A549 (cell line): ENCODE measurements at places on chromosomes 7 and 10.

GRCh38 chr10:109411917-109412316, 511.4 kb downstream of the XPNPEP1 start:
- DNase-seq: peak; percentile 3

GRCh38 chr7:151396328-151396970, 13.4 kb downstream of the WDR86 start:
- DNase-seq: no peak

DNA sequence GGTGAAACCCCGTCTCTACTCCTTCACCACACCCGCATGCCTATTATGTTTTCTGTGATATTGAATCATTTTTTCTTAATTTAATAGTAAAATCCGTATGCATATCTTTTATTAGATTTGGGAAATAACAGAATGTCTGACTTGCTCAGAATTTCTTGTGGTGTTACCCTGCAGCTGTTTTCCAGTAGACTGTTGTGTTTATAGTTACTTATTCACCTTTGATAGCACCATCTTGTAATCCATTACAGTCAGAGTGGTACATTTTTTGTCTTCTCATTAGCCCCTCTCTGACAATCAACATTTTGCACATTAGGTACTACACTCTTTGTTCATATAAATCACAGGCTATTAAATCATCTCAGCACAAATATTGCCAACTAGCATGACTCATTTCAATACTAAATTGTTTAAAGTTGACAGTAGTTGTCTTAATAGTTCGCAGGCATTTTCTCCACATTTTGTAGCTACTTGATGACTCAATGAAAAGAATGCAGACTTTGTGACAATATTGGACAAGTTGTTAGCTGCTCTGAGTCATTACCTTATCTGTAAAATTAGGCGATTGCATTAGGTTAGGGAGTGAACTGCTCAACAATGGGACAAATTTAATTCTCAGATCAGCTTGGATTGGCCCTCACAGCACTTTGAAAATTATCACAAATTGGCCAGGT, 17.8 kb upstream of the SLC16A12 start:
- peak; percentile 81 for DNase-seq

- DNase-seq: peak; percentile 60
Observed at GRCh38 chr10:97849687-97850402, at the start of gene GOLGA7B. Gene GOLGA7B (plus strand): TSS chr10:97849843. CDS start chr10:97850304, 461 bp downstream.

DNA sequence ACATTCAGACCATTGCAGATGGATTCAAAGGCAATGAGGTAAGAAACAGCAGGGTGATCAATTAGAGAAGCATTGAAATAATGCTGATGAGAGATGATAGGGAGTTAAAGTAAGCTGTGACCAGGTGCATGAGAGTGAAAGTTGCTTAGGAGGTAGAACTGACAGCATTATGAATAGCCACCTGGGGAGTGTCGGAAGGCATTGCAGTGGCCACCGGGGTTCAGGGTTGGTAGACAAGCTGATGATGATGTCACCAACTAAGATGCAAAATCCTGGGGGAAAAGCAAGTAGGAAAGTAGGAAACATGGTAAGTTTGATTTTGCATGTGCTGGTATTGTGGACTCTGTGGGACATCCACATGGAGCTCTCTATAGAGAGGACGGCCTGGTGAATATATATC, 211.9 kb upstream of the ETV1 start:
- no peak for DNase-seq

GRCh38 chr10:51251110-51251509, 176.8 kb downstream of the PRKG1 start:
- DNase-seq: no peak

DNA sequence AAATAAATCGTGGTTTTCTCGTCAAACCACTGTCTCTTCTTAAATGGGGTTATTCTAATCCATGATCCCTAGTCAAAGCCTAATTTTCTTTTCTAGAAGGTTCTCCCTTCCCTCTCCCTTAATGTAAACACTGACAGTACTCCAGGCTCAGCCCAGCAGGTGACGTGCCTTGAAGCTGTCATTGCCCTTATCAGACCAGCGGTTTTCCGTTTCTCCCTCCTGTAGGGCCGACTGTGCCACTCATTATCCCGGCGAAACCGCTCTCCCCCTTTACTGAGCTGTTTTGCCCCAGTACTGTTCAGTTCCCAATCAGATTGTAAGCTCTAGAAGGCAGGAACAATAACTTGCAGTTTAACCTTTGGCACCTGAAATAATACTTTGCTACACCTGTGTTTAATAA, 153.5 kb upstream of the RHEB start:
- DNase-seq: no peak

DNA sequence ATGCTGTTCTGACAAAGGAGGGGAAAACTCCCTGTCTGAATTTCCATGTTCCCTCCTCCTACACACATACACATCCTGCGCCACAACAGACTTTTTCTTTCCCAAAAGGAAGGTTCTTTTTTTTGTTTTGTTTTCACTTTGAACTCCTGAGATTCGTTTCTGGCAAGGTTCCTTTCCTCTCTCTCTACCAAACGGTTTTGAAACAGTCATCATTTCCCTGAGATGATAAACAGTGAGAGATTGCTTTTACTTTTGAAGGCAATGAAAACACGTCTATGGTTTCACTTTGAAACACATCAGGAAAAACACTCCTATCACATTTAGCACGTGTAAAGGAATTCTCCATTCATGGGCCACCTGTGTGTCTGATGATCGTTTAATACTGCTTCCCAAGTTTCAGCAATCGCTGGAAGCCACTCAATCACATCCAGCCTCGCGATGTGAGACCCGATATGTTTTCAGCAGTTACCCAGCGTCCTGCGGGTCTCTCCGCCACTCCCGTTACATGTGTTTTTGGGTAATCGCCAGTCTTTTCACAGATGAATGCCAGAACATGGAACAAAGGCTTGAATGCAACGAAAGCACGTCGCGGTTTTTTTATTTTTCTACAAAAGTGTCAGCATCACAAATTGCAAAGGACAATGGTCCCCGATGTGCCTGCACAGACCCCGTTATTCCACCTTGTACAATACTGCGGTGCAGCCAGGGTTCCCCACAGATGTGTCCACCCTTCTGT, 62.8 kb upstream of the CUX1 start:
- peak; percentile 44 for DNase-seq

DNA sequence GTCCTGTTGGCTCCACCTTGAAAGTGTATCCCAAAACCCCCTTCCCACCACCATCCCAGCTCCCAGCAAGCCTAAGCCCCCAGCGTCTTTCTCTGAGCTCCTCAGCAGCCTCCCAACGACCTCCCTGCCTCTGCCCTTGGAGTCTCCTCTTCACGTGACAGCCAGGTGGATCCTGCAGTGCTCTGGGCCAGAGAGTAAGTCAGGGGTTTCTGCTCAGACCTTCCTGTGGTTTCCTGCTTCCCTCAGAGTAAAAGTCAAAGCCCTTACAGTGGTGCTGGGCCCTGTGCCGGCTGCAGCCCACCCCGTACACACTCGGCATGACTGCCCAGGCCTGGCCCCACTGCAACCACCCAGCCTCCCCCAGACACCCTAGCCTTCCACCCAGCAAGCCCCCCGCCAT, 51.9 kb downstream of the OAT start:
- no peak for DNase-seq

DNA sequence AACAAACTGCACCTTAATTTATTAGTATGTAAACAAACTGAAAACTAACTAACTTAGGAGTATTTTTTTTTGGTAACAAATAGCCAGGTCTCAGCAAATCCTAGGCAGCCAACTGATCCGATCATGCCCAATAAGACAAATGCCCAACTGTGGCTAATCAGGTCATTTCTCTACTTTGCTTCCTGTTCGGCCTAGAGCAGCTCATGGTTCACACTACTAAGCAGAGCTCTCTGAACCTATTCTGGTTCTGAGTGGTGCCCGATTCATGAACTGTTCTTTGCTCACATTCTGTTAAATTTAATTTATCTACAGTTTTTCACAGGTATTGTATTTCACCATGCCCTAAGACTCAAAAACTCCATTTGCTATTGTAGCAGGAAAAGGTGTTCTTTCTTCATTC, 55.1 kb downstream of the CCDC3 start:
- DNase-seq: no peak

- no peak for DNase-seq
Observed at GRCh38 chr10:8061274-8062211, 7.1 kb downstream of the GATA3 start.

GRCh38 chr7:33757563-33758165, 147.7 kb upstream of the BMPER start:
- peak; percentile 16 for DNase-seq

- no peak for DNase-seq
Observed at GRCh38 chr10:51808187-51808586, 108.8 kb upstream of the CSTF2T start.

- no peak for DNase-seq
Observed at GRCh38 chr10:4653160-4653559, 172.8 kb upstream of the AKR1E2 start.

- DNase-seq: no peak
Observed at GRCh38 chr10:34575882-34576281, 239.2 kb downstream of the PARD3 start.

- DNase-seq: peak; percentile 31
Observed at GRCh38 chr10:61024856-61025201, 80.8 kb upstream of the RHOBTB1 start.

GRCh38 chr10:49395741-49396665, at the start of gene DRGX:
Gene DRGX (minus strand): TSS chr10:49396089. CDS start chr10:49395440, 649 bp downstream.
- no peak for DNase-seq

DNA sequence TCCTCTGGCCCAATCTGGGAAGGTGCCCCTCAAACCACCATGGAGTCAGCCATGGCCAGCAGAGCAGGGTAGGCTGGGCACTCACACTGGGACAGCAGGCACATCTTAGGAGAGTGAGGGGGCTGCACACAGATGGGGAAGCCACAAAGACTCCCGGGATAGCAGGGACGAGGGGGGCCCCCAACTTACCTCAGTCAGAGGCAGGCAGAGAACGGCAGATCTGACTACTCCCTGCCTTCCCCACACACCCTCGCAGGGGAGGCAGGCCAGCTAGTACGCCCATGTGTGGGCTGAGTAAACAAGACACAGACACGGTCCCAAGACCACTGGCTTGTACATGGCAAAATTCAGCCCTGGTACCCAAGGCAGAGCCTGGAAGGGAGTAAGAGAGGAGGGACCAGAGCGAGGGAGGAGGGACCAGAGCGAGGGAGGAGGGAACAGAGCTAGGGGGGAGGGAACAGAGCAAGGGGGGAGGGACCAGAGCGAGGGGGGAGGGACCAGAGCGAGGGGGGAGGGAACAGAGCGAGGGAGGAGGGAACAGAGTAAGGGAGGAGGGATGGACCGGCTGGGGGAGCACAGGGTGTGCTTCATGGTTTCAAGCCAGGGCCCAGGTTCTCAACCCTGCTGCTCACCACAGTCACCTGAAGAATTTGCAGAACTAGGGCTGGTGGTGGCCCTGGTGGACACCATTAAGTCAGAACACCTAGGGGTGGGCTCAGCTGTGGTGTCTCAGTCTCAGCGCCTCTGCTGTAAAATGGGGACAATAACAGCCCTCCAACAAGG, 73.8 kb downstream of the RGS10 start:
- DNase-seq: no peak

DNA sequence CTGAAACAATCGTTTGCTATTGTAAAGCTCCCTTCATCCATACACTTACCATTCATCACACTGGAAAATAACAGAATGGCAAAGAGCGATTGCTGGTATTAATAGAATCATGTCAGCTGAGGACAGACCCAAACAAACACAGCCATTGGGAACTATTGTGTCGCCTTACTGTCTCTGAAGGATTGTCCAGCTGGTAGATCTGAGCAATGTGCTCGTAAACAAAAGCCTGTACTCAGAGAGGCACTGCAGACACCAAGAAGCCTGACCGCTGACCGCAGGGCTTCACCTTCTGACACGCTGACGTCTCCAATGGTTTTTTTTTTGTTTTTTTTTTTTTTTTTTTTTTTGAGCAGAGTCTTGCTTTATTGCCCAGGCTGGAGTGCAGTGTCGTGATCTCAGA, 151.0 kb upstream of the FRMD4A start:
- DNase-seq: no peak

DNA sequence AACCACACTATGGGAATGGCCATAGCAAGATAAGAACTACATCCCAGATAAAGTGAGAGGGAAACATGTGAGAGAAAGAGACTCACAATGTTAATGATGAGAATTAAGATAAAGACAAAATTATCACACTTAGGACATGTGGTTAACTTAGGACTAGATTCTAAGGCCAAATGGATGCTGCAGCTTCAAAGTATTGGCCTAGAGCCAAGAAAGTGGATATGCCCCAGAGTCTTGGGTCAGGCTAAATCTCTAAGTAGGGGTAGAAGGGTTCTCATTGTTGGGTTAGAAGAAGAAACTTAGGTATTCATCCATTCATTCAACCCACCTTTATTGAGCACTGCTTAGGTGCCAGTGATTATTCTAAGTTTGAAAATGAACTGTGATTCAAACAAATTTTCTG, 818.0 kb downstream of the PHTF2 start:
- DNase-seq: no peak

GRCh38 chr7:148495605-148496004, 95.0 kb upstream of the C7orf33 start:
- DNase-seq: no peak

- DNase-seq: no peak
Observed at GRCh38 chr7:691361-692045, 35.0 kb upstream of the DNAAF5 start.

DNA sequence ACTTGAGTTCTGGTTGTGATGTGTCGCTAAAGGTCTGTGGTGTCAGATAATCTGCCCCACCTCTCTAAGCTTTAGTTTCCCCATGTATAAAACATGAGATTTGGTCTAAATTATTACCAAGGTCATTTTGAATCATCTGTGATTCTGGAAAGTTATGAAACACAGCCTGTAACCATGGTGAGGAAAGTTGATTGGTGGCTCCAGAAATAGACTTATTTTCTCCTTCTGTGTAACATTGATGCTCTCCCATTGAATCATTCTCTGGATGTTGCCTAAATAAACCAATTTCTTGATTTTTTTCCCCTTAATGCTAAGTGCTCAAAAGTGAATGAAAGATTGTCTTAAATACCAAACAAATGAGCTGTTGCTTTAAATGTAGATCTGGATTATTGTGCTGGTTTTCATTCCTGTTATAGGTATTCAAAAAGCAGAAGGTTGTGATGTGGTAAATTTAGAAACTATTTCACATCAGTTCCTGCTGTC, 30.0 kb upstream of the PCGF5 start:
- no peak for DNase-seq

DNA sequence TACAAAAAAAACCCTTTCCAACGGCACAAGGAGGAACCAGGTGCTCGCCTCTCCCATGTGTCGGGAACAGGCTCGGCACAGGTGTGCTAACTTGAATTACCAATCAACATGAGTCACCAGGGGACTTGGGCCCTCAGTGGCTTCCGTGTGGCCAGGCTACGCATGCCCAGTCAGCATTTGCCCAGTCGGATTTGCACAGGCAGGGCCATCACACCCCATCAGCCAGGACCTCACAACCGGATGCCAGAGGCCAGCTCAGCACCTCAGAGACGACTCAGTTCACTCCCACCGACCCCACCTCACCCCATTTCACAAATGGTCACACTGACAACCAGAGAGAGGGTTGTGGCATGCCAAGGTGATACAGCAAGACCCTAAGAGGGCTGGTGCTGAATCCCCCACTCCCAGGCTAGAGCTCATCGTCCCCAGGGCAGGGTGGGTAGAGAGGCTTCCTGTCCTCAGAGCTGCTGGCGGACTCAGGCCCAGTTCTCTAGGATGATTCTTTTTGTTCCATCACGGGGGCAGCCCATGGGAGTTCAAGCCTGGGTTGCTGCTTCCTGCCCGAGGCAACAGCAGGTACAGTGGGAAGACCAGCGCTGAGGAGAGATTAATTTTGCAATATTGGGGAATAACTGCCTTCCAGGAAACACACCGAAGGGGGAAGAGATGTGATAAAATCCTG, 13.6 kb downstream of the ANXA11 start:
- DNase-seq: no peak
